Muscle of leg (tissue), 16 donors: ENCODE measurements at places on chromosomes 3 and 15. TPM values are rescaled to one million over a fixed set of nuclear protein-coding genes. Genes with fewer than 3 reads are reported as not detected.
A peak's percentile ranks its signal among the peaks of the same experiment; 100 is the strongest.

NAA80 gene
- polyA plus RNA-seq: 6.4 TPM

VIPR1 gene
- polyA plus RNA-seq: 1.2 TPM

- H3K27me3 ChIP-seq: no peaks in the 10 kb centered on the region
- DNase-seq: peak; percentile 22
- no peak overlapping the region for H3K4me3 ChIP-seq
- H3K27ac ChIP-seq: no peak overlapping the region
- no peaks in the 10 kb centered on the region for H3K4me1 ChIP-seq
Observed at GRCh38 chr3:125436921-125437320, 61.8 kb upstream of the ZNF148 start.

DNA sequence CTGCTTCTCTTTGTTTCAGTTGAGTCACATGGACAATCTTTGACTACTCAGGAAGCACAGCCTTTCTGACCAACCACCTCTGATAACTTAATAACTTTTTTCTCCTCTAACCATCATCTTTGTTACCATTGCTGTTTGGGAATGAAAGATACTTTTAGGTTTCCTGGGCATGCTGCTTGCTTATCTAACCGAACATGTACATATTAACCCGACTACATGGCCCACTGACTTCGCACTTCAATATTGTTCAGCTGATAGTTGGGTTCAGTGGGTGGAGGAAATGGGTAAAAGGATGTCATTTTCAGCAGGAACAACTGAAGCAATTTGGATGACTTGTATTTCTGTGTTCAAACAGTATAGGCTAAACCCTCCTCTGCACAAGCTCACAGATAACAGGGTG is 214.3 kb downstream of the SQOR start:
- H3K4me3 ChIP-seq: no peak overlapping the region
- no peaks in the 10 kb centered on the region for H3K36me3 ChIP-seq
- no peaks in the 10 kb centered on the region for H3K27me3 ChIP-seq

DNA sequence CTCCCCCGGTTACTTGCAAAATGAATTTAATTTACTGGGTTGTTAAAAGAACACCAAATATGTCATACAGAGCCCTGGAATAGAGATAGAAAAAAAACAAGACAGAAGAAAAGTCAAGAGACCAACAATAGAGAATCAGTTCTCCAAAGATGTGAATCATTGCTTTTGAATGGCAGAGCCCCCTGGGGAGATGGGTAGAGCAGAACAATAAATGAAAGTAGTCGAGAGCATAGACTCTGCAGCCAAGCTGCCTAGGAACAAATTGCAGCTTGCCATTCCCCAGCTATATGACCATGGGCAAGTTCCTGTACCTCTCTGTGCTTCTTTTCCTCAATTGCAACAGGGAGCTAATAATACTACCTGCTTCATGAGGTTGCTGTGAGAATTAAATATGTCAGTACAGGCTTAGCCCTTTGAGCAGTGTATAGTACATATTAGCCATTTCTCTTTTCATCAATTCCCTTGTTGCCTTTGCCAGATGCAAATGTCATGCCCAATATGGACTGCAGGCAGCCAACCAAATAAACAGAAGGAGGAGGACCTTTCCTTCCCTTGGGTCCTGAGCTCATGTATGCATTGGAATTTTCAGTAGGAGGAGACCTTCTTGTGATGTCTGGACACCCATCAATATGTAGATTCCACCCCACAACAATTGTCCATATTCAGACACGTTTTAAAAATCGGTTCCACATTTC is 25.0 kb upstream of the BFSP2 start:
- H3K27ac ChIP-seq: no peak overlapping the region
- H3K4me3 ChIP-seq: no peak overlapping the region
- no peak for DNase-seq
- H3K27me3 ChIP-seq: no peaks in the 10 kb centered on the region
- H3K36me3 ChIP-seq: no peaks in the 10 kb centered on the region
- H3K4me1 ChIP-seq: peaks cover 6% of the 10 kb centered on the region
